Mammary epithelial cell (primary cell): ENCODE measurements at places on chromosomes 6 and 20.

- no peak for DNase-seq
Observed at GRCh38 chr20:22582386-22582963, 1.9 kb downstream of the FOXA2 start.

- no peak for DNase-seq
Observed at GRCh38 chr20:35559042-35559693, 17.3 kb downstream of the ERGIC3 start.

GRCh38 chr6:136764517-136764993 lies 27.7 kb downstream of the MAP3K5 start:
- no peak for DNase-seq

GRCh38 chr6:160137989-160138835 lies 16.6 kb downstream of the SLC22A1 start:
- DNase-seq = peak; percentile 46

GRCh38 chr20:43667341-43668132 lies 623 bp downstream of the MYBL2 start:
- no peak for DNase-seq

- DNase-seq = no peak
Observed at GRCh38 chr6:34982424-34982852, 93.4 kb downstream of the ANKS1A start.

- DNase-seq = peak; percentile 53
Observed at GRCh38 chr6:10269814-10270472, 144.9 kb downstream of the TFAP2A start.

GRCh38 chr6:5379647-5380242 lies 118.4 kb downstream of the FARS2 start:
- DNase-seq = no peak

- no peak for DNase-seq
Observed at GRCh38 chr6:34587851-34588250, 31.7 kb upstream of the SPDEF start.

DNA sequence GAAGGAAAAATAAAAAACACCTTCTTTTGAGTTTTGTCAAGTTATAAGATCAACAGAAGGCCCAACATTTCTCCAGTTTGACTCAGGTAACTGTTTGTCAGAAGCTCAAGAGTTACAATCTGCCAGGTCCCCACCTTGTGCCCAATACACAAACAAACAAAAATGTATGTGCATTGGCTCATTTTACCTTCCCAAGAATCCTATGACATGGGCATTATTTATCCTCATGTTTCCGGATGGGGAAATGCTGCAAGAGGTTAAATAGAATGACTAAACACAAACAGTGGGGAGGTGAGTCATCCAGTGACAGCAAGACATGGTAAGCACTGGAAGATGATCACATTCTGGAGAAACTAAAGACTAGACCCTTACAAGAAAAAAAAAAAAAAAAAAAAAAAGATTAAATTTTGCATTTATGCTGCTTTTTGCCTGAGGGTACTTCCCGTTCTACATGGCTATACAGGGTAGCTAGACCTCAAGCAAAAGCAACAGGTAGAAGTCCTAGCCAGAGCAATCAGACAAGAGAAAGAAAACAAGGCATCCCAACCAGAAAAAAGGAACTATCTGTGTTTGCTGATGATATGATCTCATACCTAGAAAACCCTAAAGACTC lies 23.6 kb upstream of the ANKRD60 start:
- peak; percentile 85 for DNase-seq

DNA sequence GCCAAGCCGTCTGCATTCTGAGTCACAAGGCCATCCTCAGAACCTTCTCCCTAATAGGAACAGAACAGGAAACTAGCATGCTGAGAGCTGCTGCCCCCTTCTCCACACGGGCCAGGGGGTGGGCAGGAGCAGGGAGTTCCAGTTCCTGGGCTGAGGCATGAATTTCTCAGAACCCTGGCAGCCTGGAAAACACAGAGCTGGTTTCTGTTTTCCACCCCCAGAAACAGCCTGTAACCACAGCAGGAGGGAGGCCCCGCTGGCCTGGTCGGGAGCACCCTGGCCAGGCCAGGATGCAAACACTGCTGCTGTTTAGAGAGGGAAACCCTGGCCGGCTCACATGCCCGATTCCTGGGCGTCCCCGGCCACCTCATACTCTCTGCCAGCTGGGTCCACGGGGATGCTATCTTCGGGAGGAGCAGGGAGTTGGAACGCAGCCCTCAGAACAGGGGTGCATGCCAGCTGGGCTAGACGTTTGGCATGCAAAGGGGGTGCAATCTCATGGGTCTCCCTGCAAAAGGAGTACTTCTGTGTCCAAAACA lies 130.1 kb downstream of the NFATC2 start:
- peak; percentile 22 for DNase-seq

GRCh38 chr6:117568831-117569410 lies 33.4 kb downstream of the GOPC start:
- DNase-seq = no peak

DNA sequence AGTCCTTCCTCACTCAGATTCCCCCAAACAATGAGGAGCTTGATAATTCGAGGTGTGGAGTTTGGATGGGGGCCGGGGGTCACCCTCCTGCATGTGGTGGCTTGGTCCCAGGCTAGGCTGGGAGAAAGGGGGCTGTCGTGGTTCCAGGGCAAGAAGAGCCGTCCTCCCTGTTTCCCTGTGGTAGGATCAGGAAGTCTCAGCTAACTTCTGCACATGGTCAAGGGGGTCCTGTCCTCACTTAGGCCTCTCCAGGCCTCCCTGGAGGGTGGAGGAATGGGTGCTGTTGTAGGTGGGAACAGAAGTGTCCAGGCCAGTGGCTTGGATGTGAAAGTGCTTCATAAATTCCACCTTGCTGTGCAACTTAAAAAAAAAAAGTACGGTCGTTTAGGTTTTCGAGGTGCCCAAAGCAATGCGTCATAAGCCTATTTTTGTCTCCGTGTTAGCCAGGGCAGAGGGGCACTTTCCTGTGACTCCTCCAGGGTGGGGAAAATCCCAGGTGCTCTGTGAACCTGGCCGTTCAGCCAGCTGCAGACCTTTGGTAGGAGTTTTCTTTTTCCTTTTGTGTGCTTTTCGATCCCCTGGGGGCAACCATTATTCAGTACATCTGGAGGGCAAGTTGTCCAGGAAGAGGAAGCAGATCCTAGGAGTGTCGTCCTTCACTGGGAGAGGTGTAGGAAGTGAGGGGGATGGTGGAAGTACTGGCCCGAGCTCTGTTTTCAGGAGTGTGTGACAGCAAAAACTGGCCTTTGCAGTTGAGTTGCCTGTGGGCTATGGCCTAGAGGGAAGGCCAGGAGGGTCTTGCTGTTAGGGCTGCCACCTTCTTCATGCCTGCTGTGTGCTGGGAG lies 9.6 kb downstream of the IGF2R start:
- no peak for DNase-seq

GRCh38 chr6:16758163-16758975 lies 2.9 kb downstream of the ATXN1 start:
- peak; percentile 9 for DNase-seq

- DNase-seq = no peak
Observed at GRCh38 chr20:36181934-36182603, 27.5 kb downstream of the EPB41L1 start.

GRCh38 chr20:8853805-8854338 lies 215.0 kb upstream of the PLCB4 start:
- DNase-seq = peak; percentile 60

GRCh38 chr20:60239956-60240355 lies 281.7 kb downstream of the CDH26 start:
- no peak for DNase-seq

DNA sequence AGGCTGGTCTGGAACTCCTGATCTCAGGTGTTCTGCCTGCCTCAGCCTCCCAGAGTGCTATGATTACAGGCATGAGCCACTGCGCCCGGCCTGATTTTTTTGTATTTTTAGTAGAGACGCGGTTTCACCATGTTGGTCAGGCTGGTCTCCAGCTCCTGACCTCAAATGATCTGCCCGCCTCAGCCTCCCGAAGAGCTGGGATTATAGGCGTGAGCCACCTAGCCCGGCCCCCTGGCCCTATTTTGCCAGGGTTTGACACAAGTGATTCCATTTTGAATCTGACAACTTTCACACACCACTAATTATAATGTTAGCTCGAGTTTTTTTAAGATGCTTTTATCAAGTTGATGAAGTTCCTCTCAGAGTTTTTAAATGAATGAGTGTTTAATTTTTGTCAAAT lies 25.6 kb downstream of the TTLL9 start:
- DNase-seq = no peak

DNA sequence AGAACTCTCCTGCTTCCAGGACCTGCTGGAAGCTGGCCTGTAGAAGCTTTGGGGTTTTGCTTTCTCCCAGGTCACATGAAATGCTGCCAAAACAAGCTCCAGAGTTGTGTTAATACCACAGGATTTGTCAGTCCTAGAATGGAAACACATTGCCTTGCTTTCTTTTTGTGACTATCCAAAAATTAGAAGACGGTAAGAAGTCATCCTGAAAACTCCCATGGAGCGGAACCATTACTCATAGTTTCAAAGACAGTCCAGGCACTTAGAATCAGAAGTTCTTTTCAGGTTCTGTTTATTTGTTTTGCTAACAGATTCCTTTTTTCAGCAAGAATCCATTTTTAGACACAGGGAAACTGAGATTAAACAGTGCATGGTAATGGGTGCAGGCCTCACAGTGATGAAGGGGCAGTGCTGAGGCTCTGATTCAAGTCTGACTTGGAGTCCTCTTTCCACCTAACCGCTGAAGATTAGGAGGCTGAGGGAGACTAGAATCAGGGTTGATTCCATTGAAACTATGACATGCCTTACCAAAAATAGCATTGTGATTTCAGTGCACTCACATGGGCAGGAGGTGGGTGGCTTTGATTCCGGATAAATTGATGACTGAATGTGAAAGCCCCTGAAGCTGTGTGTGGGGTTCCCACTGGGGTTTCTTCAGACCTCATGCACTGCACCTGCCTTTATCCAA lies 72.2 kb upstream of the NAA20 start:
- peak; percentile 50 for DNase-seq

DNA sequence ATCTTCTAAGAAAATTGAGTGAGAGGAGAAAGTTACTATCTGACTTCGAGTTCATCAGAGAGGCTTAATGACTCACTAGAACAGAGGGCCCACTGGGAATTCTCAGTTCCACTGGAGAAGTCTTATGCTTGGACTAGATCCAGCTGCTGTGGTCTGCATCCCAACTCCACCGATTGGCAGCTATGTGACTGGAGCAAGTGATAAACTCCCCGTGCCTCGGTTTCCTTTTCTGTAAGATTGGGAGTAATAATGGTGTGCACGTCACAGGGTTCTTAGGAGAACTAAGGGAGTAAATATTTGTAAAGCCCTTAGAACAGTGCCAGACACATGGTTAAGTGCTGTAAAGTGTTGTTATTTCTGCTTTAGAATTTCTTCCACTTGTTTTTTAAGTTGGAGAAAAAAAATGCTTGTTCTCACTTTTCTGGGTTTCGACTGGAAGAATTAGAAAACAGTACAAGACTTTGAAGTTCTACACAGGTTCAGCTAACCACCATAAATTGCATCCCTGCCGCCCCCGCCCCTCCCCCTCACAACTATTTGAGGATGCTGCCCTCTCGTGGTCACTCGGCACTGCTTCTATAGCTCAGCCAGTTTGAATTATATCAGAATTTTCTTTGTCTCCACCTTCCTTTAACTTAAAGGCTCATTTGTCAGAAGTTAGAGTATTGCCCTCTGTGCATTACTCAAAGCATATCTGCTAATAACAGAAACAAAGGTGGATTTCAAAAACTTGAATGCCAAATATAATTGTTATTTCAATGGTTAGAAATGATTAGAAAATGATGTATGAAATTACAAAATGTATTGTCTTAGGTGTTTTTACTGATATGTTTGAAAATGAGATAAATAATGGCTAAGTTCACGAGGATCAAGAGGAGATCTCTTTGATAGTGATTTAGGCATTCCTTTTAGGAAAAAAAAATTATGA lies 95.0 kb upstream of the IFNGR1 start:
- DNase-seq = peak; percentile 30

- peak; percentile 31 for DNase-seq
Observed at GRCh38 chr6:151911401-151911800, 103.9 kb downstream of the ESR1 start.

DNA sequence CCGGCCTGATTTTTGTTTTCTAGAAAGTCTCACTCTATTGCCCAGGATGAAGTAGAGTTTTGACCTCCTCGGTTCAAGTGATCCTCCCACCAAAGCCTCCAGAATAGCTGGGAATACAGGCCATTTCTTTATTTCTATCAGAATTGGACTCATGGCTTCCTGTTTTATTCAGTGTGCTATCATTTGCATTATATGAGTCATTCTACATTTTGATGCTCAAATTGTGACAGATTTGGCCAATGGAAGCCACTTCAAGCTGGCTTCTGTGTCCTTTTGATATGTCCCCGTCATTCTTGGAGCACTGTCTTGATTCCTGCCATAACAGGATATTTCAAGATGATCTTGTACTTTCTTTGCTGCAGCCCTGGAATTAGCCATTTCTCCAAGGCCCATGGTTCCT lies 75.1 kb downstream of the CNBD2 start:
- DNase-seq = no peak

GRCh38 chr20:5451643-5452210 lies 135.0 kb upstream of the PROKR2 start:
- DNase-seq = no peak

GRCh38 chr6:4637691-4638433 lies 138.3 kb upstream of the CDYL start:
- peak; percentile 84 for DNase-seq

- DNase-seq = no peak
Observed at GRCh38 chr20:20215976-20216727, 151.8 kb upstream of the INSM1 start.

- no peak for DNase-seq
Observed at GRCh38 chr20:51354769-51355319, 187.7 kb downstream of the NFATC2 start.

- DNase-seq = no peak
Observed at GRCh38 chr6:163971841-163972838, 557.6 kb downstream of the QKI start.

DNA sequence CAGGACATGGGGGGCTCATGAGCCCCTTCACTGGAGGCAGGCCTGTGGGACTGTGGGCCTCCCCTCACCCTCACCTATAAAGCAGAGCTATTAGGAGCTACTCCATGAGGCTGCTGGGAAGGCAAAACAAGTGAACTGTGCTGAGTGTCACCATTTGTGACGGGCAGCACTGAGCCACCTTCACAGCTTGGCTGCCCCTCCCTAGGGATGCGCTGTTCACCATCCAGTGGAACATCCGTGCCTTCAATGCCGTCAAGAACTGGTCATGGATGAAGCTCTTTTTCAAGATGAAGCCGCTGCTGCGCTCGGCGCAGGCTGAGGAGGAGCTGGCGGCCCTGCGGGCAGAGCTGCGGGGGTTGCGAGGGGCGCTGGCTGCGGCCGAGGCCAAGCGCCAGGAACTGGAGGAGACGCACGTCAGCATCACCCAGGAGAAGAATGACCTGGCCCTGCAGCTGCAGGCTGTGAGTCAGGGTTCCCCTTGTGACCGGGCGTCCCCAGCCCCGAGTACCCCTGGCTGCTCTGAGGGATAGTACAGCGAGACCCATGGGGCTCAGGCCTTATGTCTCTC lies 38.4 kb downstream of the MYH7B start:
- DNase-seq = no peak

- no peak for DNase-seq
Observed at GRCh38 chr6:165497472-165497871, 165.6 kb downstream of the PDE10A start.
